Endothelial cell (in vitro differentiated cells): ENCODE measurements at places on chromosomes 4 and X.
A peak's percentile ranks its signal among the peaks of the same experiment; 100 is the strongest.

DNA sequence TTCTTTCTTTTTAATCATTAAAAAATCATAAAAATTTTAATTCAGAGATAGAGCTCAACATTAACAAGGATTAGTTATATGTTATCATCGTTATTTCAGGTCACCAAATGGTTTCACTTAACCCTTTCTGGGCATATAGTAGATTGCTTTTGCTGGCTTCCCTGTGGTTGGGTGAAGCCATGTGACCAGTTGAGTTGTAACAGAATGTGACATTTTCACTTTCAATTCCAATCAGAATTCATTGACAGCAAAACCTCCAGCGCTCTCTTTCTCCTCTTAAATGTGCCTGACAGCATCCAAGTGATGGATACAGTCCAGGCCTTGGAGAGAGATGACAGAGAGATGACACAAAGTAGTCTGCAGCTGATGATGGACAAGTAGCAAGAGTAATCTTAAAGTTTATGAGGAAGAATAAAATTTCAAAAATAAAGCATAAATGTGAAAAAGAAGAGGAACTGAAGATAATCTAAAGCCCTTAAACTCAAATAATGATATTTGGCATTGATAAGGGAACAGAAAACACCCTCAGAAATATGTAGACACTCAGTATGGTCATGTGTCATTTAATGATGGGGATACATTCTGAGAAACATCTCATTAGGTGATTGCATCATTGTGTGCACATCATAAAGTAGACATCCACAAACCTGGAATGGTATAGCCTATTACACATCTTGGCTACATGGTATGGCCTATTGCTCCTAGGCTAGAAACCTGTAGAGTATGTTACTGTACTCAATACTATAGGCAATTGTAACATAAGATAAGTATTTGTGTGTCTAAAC is 92.3 kb upstream of the QRFPR start:
- DNase-seq = no peak

DNA sequence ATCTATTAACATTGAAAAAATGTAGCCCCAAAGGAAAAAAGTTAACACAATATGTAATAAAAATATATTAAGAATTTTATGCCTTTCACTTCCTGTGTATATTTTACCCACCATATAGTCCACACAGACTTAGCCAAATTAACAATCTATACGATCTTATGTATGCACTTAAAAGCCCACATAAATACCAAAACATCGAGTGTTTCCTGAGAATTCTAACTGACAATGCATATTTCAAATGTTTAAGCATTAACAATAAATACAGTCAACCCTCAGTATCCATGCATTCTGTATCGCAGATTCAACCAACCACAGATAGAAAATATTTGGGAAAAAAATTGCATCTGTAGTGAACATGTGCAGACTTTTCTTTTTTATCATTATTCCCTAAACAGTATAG is 226.8 kb downstream of the COL25A1 start:
- DNase-seq = no peak

DNA sequence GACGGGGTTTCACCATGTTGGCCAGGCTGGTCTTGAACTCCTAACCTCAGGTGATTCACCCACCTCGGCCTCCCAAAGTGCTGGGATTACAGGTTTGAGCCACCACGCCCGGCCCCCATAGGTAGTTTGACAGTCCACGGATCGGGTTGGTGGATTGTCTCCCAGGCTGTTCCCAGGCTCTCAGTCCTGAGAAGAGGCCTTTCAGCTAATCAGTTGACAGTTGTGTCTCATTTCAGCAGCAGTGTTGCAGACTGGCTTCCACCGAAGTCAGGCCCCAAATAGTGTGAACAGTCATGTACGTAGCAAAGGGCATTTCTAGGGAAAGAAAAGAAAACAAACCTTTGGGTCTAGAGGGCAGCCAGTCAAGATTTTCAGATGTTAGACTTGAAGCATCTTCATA is 102.4 kb upstream of the TLR3 start:
- DNase-seq = no peak

- no peak for DNase-seq
Observed at GRCh38 chr4:118787844-118788380, 48.0 kb downstream of the SEC24D start.

DNA sequence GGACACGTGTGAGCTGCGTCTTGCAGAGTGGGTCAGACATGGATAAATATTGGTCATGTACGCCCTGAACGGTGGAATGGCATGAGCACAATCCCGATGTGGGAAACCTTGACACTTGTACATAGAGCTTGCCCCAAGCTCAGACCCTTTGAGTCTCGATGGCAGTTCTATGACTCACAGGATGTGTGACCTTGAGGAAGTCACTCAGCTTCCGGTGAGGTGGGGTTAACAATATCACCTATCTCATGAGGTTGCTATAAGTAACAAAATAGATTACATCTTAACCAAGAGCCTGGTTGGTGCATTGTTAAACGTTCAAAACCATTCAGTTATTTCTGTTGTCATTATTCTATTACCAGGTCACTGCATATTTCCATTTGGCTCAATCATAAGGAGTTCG is 109.1 kb upstream of the TBL1X start:
- no peak for DNase-seq

DNA sequence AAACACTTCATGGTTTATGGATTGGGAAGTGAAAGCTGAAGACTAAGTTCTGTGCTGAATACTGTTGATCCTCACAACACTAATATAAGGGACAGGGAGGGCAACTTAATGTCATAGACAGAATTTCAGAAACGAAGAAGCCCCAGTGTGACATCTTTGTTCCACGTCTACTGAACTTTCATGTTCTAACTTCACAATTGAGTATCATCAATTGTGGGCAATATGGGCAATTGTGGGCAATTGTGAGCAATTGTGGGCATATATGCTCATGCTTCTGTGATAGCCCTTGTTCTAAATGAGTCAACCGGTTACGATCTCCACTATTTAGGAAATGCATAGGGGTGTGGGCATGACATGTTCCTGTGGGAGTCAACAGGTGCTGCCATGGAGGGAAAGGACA is 33.7 kb downstream of the CYBB start:
- no peak for DNase-seq

- no peak for DNase-seq
Observed at GRCh38 chr4:119739796-119740195, 111.2 kb upstream of the PDE5A start.

- no peak for DNase-seq
Observed at GRCh38 chr4:959338-960139, 13.8 kb downstream of the DGKQ start.

DNA sequence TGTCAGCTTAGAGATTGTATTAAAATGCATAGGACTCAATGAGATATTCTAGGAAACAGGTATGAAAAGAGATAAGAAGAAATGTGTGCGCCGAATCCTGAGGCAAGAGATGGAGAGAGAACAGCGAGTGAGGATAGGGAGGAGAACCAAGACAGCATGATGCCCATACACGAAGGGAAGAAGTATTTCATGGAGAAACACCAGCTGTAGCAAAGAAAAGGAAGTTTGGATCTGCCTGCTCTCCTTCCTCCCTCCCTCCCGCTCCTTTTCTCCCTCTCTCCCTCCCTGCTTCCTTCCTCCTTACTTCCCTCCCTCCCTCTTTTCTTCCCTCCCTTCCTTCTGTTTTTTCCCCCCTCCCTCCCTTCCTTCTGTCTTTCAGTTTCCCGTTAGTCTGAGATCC is 318.6 kb upstream of the TAPT1 start:
- DNase-seq = no peak

DNA sequence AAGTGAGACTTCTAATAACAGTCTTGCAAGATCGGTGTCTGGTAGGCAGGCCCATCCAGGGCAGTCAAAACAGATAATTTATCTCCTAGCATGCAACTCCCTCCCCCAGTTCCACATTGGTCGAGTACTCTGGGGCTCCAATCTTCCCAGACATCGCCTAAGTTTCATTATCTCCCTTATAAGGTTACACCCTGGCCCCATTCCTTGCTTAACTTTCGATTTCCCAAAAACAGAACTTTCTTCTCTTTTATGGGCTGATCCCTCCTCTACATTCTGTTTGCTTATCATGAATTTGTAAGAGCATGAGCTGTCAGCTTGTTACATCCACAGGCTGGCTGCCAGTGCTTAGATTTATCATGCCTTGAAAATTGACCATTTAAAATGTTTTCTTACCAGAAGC is 471.3 kb downstream of the TECRL start:
- no peak for DNase-seq

DNA sequence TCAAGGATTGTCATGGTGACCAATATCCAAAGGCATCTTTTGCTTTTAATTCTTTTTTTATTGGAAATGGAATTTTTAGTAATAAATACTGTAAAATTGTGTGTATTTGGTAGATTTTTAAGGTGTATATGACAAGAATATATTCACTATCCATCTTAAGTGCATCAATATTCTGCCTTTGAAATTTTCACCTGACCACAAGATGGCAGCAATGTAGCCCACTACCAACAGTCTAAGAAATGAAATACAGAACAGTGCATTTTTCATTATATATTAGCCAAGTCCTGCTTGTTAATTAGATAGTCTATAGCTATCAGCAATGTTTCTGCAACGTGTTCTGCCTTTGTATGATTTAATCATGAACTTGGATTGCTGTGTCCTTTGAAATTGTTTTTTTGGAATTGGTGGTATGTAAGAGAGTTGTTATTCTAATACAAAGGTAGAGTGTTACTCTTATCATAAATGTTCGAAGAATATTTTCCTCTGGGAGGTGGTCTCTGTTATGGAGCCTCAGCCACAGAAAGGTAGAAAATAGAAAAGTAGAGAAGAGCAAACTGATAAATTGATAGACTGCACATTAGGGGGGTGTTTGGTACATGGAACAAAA is 38.2 kb downstream of the HPGDS start:
- peak; percentile 33 for DNase-seq

DNA sequence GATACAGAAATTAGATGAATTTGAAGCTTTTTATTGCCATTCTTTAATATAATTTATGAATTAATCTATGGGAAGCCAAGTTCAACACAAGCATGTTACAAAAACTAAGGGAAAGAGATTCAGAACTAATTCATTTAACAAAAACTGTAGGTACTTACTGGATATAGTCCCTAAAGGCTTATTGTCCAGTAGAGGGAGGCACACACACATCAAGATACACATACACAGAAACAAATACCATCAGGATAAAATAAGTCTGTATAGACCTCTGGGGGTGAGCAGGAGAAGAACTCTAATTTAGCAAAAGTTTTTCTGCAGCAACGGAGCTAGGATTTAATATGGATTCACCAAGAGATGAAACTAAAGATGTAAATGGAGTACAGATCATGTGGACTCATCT is 83.0 kb upstream of the IL13RA1 start:
- no peak for DNase-seq

DNA sequence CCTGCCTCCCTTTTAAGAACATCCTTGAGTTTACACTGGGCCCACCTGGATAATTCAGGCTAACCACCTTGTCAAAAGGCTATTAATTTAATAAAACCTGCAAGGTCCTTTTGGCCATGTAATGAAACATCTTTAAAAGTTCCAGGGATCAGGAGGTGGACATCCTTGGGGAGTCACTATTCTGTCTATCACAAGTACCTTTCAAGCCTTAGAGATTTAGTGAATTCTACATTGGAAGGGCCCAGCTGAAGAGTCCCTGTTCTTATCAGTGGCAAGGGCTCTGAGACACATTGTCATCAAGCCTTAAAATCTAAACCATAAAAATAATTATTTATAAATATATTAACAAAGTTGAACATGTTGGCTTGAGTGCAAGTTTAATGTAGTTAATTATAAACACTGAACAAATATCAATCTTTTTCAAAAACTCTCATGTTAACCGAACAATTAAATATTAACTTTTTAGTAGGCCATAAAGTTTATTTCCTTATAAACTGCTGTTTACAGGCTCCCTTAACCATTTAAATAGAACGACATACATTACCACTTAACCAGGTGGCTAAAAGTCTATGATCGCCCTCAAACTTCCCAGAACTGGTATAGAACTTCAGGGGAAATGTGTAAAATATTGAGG is 104.4 kb upstream of the CBR4 start:
- no peak for DNase-seq

GRCh38 chr4:164768516-164768915 is 14.6 kb downstream of the SMIM31 start:
- no peak for DNase-seq

DNA sequence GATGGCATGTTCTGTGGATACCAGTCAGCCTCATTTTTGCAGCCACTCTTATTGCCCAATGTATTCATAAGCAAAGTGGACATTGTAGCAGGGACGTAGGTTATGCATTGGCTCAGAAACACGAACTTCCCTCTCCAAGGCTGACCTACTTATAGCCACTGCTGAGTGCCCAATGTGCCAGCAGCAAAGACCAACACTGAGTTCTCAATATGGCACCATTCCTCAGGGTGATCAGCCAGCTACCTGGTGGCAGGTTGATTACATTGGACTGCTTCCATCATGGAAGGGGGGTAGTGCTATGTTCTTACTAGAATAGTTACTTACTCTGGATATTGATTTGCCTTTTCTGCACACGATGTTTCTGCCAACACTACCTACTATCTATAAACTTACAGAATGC is 306.9 kb downstream of the KCNIP4 start:
- no peak for DNase-seq

- DNase-seq = peak; percentile 57
Observed at GRCh38 chrX:72123471-72124185, 8.1 kb downstream of the RTL5 start.

- no peak for DNase-seq
Observed at GRCh38 chr4:85905761-85906160, 430.8 kb downstream of the ARHGAP24 start.

- DNase-seq = peak; percentile 16
Observed at GRCh38 chr4:145619639-145619996, 433 bp downstream of the MMAA start.

GRCh38 chr4:141301216-141301615 is 80.5 kb downstream of the ZNF330 start:
- DNase-seq = no peak

GRCh38 chr4:48431401-48431800 is 51.7 kb upstream of the SLC10A4 start:
- no peak for DNase-seq

DNA sequence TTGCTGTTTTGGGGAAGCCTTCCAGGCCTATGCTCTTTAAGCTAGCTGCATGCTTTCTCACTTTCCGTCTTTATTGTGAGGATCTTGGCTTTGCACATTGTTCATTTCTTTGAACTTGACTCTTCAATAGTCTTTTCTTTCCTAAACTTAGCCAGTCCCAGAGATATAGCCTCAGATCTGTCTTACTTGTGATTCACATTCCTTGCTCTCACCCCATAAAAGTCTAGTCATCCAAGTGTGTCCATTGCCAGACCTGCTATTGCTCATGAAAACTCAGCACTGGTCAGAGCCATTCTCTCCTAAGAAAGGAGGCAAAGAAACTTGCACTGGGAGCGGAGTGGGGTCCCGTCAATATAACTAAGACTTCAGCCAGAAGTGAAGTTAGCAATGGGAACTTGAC is 275.0 kb upstream of the CTSO start:
- DNase-seq = no peak

- DNase-seq = no peak
Observed at GRCh38 chr4:47278631-47279030, 184.9 kb downstream of the COMMD8 start.

GRCh38 chr4:183541752-183542040 is 36.8 kb downstream of the ING2 start:
- no peak for DNase-seq
